ENCODE measurements at places on chromosomes 5 and 9.

DNA sequence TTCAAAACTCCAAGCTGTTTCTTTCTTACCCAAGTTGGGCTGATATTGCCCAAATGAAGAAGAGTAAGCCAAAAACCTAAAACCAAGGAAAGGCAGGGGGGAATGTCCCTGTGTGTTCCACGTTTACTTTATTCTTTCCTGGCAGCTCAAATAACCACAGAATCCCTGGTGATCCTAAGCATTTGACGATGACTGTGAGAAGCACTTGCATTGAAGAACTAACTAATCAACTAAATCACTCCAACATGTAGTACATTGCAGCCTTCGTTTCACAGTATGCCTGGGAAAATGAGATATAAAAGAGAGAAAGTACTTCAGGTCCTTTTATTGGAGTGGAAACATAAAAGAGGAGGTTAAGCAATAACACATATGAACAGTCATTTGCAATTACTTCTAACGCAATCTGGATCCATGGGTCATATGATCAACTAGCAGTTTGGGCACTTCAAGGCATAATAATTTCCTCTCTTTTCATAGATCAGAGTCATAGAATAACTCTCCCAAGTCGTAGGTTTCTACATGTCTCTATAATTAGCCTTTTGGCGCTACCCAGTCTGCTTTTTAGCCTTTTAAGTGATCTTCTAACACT, 338.4 kb downstream of the TMEM167A start:
- DNase-seq = no peak

DNA sequence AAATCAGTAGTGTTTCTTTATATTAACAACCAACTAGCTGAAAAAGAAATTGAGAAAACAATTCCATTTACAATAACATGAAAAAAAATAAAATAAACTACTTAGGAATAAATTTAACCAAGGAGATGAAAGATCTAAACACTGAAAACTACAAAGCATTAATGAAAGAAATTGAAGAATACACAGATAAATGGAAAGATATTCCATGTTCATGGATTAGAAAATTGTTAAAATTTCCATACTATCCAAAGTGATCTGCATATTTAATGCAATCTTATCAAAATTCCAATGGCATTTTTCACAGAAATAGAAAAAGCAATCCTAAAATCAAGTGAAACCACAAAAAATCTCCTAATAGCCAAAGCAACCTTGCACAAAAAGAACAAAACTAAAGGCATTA, 320.2 kb upstream of the GRAMD2B start:
- no peak for DNase-seq

- DNase-seq = peak; percentile 83
These were observed 21.7 kb upstream of the NANS start for GRCh38 chr9:98034593-98035546.

GRCh38 chr5:105905392-105905791, 1765.3 kb downstream of the EFNA5 start:
- DNase-seq = no peak

GRCh38 chr5:143161885-143162540, 241.5 kb downstream of the NR3C1 start:
- no peak for DNase-seq

- DNase-seq = no peak
These were observed 82.2 kb downstream of the DCP2 start for GRCh38 chr5:113058706-113059226.

DNA sequence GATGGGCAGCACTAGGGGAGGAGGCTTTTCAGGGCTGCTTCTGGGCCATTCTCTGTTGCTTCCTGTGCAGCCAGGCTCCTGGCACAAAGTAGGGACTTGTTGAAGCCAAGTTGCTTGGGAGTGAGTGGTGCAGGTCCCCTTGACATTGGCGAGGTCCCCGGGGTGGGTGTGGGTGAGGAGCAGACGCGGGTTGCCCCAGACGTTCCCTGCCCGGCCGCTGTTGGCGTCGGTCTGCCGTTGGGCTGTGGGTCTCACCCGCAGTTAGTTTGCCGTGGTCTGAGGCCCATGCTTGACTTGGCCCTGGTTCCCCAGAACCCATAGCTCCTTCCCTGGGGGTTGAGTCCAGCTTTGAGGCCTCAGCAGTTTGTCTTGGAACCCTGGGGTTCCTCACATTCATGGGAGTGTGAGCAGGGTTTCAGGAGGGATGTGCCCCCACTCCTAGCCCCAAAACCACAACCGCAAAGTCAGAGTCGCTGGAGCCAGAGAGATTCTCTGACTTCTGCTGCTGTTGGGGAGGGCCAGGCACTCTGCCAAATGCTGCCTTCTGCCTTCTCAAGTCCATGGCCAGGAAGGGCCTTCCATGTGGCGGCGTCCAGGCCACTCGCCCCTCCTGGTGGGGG, 77.5 kb downstream of the RXRA start:
- no peak for DNase-seq

- no peak for DNase-seq
These were observed 131.1 kb upstream of the TUT7 start for GRCh38 chr9:86485359-86485758.

GRCh38 chr5:7714697-7715096, 136.2 kb downstream of the CFAP90 start:
- no peak for DNase-seq

DNA sequence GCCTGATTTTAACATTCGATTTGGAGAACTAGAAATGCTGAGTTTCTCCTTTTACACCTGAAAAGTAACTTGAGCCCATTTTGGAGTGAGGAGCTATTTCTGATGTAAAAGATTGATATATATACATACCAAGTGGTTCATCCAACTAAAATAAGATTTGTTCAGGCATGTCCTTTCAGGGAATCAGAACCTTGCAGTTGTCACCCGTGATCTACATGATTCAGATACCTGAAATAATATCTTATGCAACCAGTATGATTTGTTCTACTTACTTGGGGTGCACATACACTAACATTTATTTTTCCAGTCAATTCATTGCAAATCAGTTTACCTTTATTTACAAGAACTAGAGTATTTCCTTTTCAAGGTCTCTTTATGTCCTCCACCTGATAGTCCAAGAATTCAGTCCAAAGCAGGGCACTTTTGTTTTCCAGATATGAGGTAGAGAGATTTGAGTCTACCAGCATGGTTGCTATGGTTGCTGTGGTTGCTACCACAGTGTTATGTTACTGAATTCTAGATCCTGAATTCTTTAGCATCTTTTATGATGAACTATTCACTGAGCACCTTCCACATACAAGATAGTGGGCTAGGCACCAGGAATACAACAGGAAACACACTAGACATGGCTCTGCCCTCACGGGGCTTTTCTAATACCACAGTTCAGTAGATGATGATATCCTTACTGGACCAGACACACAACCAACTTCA, 49.3 kb downstream of the CCL28 start:
- DNase-seq = no peak

- no peak for DNase-seq
These were observed 68.5 kb downstream of the GRIA1 start for GRCh38 chr5:153558957-153559356.

DNA sequence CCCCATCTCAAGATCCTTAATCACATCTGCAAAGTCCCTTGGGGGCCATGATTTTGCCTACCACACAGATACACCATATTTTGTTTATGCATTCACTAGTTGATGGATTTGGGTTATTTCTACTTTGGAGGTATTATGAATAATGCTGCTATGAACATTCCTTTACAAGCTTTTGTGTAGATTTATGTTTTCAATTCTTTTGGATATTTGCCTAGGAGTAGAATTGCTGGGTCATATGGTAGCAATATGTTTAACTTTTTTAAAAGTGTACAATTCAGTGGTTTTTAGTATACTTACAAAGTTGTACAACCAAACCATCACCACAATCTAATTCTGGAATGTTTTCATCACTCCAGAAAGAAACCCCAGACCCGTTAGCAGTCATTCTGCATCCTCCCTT, 7.8 kb upstream of the ANP32B start:
- DNase-seq = no peak

DNA sequence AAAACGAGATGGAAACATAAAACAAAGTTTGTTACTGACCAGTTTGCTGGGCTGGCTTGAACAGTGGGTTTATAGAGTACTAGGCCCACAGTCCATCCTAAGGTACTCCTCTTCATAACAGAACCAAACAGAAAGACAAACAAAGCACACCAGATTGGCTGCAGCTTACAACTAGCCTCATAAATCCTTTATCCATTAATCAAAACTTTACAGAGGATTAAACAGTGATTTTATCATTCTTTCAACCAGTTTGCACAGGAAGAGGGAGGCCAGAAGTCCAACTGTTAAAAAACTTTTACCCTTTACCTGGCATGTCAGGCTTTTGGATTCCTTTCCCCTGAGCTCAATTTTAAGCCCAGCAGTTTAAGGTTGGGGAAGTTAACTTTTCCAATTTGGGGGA, 1467.6 kb downstream of the MAT2B start:
- no peak for DNase-seq

DNA sequence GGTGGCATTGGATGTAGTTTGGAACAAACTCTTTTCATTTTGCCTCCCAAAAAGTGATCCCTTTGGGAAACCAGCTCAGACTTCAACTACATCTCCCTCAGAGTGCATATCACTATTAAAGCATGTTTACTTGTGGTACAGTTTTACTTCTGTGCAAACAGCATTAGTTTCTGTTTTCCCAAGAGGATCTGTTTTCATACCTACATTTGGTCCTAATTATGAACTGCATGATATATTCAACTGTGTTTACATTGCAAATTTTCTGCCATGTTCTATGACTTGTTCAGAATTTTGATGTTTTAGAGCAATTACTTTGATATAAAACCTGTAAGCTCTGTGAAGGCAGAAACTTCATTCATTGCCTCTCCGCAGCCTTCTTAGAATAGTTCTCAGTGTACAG, 681.5 kb upstream of the ACO1 start:
- no peak for DNase-seq

- DNase-seq = no peak
These were observed at the start of gene RANBP17 for GRCh38 chr5:170861917-170862766. TSS of gene RANBP17 (plus strand) at chr5:170862018.

DNA sequence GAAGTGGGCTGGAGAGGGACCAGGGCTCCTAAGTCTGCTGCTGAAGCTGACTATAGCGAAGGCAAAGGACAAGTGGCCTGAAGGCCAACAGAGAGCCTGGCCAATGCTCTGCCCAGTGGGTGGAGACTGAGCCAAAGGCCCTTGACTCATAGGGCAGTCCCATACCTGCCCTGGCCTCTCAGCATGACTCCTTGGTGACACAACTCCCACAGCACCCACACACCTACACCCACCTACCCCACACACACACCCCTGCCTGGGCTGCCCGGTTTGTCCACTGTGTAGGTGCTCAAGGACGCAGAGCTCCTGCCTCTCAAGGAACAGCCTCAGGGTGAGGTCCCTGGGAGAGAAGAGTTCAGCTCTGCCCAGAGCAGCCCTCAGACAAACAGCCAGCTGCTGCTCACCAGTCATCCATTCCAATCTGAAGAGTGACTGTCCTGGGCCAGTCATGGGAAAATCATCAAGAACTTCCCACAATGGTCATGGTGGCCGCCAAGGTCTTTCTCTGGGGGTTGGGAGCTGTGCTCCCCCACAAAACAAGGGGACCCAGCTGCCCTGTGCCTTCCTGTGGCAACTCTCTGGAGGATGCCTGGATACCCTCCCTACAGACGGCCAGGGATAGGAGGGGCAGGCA, 5.0 kb downstream of the TNIP1 start:
- DNase-seq = no peak

DNA sequence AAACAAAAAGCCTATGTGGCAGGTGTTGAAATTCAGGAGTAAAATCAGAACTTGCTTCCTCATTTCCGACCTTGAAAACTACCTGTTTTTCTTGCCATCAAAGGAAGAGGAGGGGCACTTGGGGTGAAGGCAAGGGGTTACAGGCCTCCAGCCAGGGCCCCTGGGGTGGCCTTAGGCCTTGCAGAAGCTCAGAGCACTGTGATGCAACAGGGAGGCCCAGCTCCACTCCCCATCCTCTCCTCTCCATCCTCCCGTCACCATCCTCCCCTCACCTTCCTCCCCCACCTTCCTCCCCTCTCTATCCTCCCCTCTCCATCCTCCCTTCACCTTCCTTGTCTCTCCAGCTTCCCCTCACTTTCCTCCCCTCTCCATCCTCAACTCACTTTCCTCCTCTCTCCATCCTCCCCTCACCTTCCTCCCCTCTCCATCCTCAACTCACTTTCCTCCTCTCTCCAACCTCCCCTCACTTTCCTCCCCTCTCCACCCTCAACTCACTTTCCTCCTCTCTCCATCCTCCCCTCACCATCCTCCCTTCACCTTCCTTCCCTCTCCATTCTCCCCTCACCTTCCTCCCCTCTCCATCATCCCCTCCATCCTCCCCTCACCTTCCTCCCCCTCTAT, 111.6 kb downstream of the WNK2 start:
- DNase-seq = no peak

- no peak for DNase-seq
These were observed 78.8 kb upstream of the NFIL3 start for GRCh38 chr9:91502475-91502874.

GRCh38 chr9:80899208-80899607, 790.1 kb downstream of the TLE1 start:
- DNase-seq = no peak

DNA sequence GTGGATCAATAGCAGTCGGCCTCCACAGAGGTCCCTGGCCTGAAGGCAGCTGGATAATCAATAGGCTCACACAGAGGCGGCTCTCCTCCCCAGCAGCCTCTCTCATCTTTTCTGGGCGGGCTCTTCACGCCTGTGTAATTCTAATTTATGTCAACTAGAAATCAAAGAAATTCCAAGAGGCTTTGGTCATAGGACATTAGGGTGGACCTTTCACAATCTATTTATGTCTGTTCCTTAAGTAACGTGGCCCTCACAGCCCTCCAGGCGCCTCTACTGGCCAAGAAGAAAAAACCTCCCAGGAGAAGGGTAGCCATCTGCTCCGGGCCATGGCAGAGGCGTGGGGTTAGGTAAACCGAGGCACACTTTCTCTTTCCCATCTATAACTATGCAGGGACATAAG, 205.1 kb upstream of the EFNA5 start:
- DNase-seq = no peak

GRCh38 chr5:51159164-51159563, 224.1 kb upstream of the ISL1 start:
- DNase-seq = no peak

DNA sequence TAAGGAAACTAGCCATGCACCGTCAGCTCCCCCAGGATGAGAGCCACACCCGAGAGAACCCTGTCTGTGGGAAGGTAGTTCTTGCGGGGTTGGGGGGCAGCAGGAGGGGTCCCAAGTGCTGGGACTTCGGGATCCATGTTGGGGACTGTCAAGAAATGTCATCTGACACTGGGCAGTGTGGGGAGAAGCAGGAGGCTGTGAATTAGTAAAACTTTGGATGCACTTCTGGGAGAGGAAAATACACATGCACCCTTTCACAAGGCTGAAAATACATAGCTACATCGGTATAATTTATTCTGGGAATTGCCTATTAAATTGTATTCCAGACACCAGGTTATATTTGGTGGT, 109.6 kb upstream of the RPS23 start:
- no peak for DNase-seq

All from stimulated activated CD8-positive, alpha-beta memory T cell treated with anti-CD3 and anti-CD28 coated beads, Interleukin-7, amount 100 ng/mL, for 24 hours (primary cell).